ENCODE measurements at places on chromosomes 16 and 17. TPM values are rescaled to one million over a fixed set of nuclear protein-coding genes. Genes with fewer than 3 reads are reported as not detected.

The CLDN7 gene
- polyA plus RNA-seq = 46.1 TPM

The TMC5 gene
- 4.8 TPM for polyA plus RNA-seq

The KRTAP9-4 gene
- not detected for polyA plus RNA-seq

The MYH2 gene
- 7.5 TPM for polyA plus RNA-seq

The CRAMP1 gene
- 3.4 TPM for polyA plus RNA-seq

The RDM1 gene
- polyA plus RNA-seq = 8.8 TPM

The NHLRC4 gene
- 0.14 TPM for polyA plus RNA-seq

The PDF gene
- 16.2 TPM for polyA plus RNA-seq

The MYH1 gene
- not detected for polyA plus RNA-seq

The KRTAP4-6 gene
- polyA plus RNA-seq = not detected

The DNAAF8 gene
- not detected for polyA plus RNA-seq

The NOS2 gene
- polyA plus RNA-seq = 0.44 TPM

The FLYWCH1 gene
- polyA plus RNA-seq = 7.5 TPM

The KRT12 gene
- polyA plus RNA-seq = not detected

The EIF3C gene
- 1,475 TPM for polyA plus RNA-seq

The AATK gene
- 1.3 TPM for polyA plus RNA-seq

The SERPINF2 gene
- 1.5 TPM for polyA plus RNA-seq

The LGALS9 gene
- polyA plus RNA-seq = 1.8 TPM

The TNP2 gene
- not detected for polyA plus RNA-seq
